Transverse colon (tissue), 4 donors: ENCODE measurements at places on chromosomes 3 and 15. TPM values are rescaled to one million over a fixed set of nuclear protein-coding genes. Genes with fewer than 3 reads are reported as not detected.

The SSUH2 gene
- total RNA-seq, result not detected

The GRK7 gene
- total RNA-seq, result not detected

The SMAD6 gene
- 214 TPM for total RNA-seq

The LTK gene
- 14.1 TPM for total RNA-seq

The CCPG1 gene
- 60.9 TPM for total RNA-seq

The ADCY5 gene
- 13.9 TPM for total RNA-seq

The ASB14 gene
- not detected for total RNA-seq

The SLC28A1 gene
- total RNA-seq, result not detected

The ARRDC4 gene
- total RNA-seq, result 44.4 TPM

The PAK6 gene
- total RNA-seq, result 3.0 TPM

The ACOX2 gene
- 43.0 TPM for total RNA-seq

The PPP1R14D gene
- total RNA-seq, result 19.5 TPM

The CFAP161 gene
- not detected for total RNA-seq

The ALS2CL gene
- 79.1 TPM for total RNA-seq

The RTP1 gene
- not detected for total RNA-seq

The FETUB gene
- total RNA-seq, result not detected
